ENCODE measurements at places on chromosomes 11 and 22.

DNA sequence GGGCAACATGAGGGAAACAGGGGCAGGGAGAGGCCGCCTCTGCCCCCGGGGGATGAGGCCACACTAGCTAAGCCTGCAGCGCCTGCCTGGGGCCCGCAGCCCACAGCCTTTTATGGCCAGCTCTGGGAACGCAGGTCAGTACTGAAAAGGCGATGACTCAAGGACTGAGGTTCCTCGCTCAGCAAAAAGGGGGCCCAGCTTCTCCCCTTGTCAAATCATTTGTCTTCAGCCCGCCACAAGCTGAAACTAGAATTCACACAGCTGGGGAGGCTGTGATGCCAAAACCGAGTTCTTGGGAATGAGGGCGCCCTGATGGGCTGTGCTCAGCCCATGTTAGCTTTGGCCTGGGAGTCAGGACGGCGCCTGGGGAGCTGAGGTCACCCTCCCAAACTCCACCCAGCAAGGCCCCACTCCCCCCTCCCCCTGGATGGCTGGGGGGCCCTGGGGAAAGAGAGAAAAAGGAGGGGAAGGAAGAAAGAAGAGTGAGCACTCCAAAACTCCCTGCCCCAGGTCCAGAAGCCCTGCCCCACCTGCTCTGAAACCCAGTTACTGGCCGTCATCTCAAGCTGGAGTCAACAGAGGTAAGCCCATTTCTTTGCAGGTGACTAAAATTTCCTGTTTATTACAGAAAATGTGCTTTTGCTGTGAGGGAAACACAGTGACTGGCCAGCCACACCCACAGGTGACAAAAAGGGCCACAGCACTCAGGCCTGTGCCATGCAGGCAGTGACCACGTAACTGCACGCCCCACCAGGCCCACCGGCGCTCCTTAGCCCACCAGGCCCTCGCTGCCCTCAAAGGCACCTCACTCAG is 13.7 kb downstream of the EHD1 start:
- no peak for DNase-seq

- no peak for DNase-seq
Measured at GRCh38 chr11:73192272-73192671, 25.8 kb upstream of the P2RY2 start.

DNA sequence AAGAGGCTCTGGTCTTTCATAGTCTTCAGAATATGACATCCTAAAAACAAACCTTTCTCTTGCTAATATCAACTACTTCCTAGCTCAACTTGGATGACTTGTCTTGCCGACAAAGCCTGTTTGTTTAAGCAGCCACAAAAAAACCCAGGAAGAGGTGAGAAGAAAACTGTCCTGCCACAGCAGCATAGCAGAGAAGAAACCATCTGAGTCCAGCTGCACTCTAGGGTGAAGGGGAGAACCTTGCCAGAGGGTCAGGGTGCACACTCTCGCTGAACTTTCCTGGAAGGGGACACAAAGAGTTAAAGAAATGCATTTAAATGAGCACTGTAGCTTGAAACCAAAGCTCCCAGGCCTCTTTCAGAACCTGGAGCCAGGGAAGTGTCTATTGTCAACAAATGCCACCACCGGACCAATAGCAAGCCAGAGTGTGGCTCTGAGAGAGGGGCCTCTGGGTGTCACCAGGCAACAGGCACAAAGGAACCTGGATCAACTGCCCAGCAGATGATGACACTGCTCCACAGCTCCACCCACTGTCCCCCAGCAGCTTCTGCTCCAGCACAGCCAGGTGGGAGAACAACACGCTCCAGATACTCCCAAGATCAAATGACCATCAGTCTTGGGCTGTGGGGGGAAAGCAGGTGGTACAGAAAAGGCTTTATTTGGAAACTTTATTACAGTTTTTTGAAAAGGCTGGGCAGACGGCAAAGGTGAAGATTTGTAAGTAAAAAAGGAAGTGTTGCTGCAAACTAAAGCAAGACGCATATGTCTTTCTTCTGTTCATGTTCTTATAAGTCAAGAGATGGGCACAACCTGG is 105.7 kb downstream of the RASSF10 start:
- no peak for DNase-seq

DNA sequence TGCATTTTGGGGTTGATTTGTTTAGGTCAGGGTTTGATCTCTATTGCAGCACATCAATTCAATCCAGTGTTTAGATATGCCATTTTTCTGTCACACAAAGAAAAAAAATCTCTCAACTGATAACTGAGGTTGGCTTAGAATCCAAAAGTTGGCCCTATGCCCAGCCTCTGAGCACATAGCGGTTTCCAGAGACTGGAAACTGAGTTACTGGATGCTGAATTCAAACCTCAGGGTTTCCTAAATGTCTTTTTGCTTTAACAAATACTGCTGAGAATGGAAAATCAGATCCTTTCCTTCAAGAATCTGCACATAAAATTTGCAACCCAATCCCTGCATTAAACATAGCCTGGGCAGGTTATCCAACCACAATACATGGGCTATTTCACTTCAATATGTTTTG is 4.0 kb downstream of the P4HA3 start:
- no peak for DNase-seq

- no peak for DNase-seq
Measured at GRCh38 chr11:108835624-108836023, 170.8 kb downstream of the DDX10 start.

DNA sequence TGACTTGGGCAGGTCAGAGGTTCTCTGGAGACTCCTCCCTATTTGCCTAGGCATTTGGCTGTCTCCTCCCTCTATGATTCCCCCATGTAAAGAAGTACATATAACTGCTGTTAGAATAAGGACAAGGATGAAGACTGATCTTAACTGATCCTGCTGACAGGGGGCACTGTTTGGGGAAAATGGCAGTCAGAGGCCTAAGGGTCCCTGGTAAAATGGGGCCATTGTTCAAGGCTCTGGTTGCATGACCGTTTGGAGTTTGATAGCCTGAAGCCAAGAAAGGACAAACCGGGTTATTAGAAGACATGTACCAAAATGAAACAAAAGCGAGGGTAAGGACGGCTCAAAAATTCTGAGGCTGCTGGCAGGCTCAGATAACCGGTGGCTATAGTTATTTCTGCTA is 712.2 kb downstream of the NTM start:
- no peak for DNase-seq

- no peak for DNase-seq
Measured at GRCh38 chr11:11230802-11231562, 122.1 kb downstream of the CSNK2A3 start.

DNA sequence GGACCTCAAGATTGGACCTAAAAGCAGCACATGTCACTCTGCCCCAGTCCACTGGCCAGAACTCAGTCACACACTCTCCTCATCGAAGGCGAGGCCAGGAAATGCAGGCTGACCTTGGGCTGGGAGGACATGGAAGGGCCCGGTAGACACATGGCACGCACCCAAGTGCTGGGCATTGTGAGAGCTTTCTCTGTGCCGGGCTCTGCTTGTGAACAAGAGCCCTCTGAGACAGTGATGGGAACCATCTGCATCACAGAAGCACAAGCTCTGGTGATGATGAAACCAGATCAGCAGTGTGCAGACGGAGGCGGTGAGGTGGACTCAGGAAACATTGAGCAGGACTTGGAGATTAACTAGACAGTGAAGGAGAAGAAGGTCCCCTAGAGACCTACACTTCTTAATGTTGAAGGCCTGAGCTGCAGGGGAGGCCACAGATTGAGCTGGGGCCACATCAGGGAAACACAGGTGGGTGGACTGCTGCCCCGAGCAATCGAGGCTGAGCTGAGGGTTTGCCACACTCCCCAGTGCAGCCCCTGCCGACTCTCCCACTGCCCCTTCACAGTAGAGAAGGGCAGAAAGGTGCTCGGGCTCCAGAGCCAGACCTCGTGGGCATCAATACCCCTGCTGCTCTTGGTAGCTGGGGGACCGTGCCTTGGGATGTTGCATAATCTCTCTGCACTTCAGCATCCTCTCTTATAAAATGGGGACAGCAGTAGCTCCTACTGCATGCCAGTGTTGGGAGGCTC is 1460.5 kb downstream of the TBC1D22A start:
- DNase-seq, result no peak

DNA sequence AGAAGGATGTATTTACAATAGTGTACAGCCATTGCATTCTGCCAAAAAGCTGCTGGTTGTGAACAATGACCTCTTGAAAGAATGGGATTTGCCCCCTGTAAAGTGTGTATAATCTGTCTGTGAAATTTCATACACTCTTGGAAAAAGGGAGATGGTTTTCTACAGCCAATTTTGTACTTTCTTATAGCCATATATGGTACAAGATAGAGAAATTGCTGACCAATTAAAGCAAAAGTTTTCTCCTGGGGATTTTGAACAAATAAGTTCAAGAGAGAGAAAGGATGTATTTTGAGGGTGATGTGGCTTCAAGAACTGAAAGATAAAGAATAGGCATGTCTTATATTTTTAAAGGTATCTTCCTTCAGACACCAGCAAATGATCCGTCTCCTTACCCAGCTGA is 211.0 kb downstream of the NAV2 start:
- DNase-seq, result no peak

GRCh38 chr11:134486106-134486505 is 74.1 kb upstream of the B3GAT1 start:
- no peak for DNase-seq

DNA sequence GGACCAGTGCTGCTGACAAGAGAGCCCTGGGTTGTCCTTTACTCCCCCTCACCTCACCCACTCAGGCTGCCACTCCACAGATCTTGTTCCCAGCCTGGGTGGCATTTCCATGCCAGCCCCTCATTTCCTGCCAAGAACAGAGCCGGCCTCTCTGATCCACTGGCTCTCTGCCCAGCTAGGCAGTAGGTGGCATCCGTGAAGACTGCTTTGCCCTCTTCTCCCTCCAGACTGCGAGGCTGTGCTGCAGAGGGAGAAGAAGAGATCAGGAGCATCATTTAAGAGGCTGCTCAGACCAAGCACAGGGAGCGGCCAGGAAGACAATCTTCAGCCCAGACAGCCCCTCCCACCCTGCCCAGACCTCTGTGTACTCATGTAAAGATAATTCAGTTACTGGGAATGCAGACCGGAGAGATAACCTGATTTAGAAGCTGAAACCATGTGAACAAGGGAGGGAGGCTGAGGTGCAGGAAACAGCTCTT is 126.9 kb upstream of the NCAM1 start:
- DNase-seq, result no peak

DNA sequence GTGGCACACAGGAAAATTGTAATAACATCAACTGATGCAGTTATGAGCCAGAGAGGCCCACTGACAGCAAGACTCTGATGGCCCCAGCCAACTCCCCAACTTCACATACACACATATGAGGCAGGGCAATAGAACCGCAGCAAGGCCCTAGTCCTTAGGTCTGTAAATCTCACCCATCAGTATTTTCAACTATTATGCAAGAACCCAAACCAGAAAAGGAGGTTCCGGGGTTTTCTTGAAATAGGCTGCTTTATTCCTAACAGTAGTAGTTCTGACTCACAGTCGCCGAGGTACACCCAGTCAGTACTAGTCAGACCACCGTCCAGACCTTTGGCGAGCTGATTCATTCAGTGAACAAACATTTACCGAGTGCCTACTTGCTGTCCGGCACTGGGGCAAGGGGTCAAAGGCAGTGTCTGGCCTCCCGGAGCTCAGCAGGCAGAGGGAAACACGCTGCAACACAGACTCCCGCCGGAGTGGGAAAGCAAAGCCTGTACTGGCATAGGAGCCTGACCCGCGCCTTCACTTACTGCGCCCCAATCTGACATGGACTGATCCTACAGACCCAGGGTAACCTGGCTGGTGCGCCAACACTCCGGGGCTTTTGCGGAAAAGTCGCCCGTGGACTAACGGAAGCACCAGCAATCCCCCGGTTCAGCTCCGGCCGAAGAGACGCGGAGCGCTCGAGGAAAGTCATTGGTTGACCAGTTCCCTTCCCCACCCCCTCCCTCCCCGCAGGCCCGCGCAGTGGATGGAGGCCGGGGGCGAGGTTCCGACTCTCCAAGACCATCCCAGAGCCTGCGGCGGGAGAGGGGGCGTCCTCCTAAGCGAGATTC is 1.3 kb downstream of the PLEKHA7 start:
- DNase-seq, result no peak

GRCh38 chr11:49221112-49221511 is 12.7 kb upstream of the FOLH1 start:
- DNase-seq, result no peak

DNA sequence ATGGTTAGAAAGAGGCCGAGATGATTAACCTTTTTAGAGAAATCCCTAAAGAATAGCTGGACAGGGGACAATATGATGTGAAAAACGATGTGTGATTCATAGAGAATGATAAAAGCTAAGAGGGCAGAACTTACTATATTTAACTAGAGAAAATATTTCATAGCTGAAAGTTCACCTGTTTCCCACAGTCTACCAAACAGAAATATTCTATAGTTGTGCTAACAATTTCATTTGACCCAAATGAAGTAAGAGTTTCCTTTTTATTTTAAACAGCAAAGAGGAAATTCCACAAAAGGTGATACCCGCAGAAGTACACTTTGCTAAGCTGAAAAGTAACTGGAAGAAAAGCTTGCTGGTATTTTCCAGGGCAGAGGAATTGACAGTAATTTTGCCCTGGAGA is 26.7 kb downstream of the ALKBH8 start:
- no peak for DNase-seq

- no peak for DNase-seq
Measured at GRCh38 chr11:70627219-70627618, 228.9 kb downstream of the CTTN start.

DNA sequence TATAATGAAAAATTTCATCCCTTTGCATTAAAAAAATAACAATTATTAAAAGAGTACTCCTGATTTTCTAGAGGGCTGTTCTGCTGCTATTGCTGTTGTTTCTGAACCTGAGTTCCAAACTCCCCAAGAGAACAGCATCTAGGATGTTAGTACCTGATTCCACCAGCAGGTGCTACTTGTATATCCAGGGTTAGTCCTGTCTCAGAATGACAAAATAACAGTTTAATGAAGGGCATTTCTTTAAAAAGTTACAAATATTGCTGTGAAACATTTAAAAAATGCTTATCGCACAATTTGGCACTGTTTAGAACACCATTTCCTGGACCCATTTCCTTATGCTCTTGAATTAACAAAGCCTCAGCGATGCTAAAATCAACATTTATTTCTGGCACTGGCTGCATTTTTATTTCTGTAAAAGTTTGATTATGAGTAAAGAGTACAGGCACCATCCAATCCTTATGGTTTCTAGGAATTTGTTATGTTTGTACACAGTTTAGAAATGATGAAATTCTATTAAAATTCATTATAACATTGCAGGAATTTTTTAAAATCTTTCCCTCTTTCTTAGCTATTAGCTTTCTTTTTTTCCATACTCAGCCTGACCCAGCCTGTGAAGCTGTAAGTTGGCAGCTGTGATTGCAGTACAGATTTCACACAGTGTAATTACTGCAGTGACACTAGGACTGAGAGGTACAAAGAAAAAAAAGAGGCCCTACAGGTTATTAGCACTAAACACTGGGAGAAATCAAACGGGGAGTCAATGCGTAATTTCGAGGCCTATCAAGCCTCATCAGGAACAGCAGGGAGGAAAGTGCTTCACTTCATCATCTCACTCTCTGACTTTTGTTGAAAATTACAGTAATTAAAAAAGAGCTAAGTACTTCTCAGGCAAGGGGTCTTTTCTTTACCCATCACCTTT is 208.8 kb downstream of the DCDC1 start:
- no peak for DNase-seq

- DNase-seq, result no peak
Measured at GRCh38 chr11:78223320-78223954, 34.7 kb downstream of the USP35 start.
